ENCODE measurements at places on chromosomes 7 and 10.

GRCh38 chr10:59891349-59891748, 15.0 kb downstream of the CCDC6 start:
- no peak for DNase-seq

DNA sequence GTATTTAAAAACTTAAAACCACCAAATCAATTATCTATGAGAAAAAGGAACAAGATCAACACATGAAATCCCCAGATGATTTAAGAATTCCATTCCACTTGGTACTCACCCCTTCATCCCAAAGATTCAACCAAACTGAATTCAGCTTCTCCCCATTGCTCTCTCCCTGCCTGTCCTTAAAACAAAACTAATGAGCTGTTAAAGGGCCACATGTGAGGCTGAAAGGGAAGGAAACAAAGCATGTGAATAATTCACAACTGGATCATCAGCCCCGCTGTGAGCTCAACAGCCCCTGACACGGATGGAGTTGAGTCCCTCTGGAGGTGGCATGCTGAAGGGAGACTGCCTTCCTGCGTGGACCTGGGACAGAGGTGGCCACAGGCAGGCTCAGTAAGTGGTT, 32.9 kb downstream of the VOPP1 start:
- DNase-seq: no peak

DNA sequence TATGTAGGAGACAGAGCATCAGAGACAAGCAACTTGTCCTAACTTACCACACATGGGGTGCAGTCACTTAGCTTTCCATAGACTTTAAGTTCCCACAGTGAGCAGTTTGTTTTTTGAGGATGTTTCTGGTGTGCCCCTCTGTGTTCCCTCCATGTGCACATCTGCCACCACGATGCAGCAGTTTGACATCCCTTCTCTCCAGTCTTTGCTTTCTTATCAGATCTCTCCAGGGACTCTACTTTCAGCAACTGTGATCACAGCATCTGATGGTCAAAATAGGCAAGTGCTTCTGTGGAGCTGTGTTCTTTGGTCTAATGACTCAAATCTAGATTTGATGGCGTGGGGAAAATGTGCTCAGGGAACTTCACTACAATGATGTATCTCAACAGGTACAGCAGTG, 96.5 kb upstream of the NAMPT start:
- DNase-seq: no peak

- no peak for DNase-seq
Measured at GRCh38 chr10:7697426-7697825, 5.7 kb upstream of the ITIH2 start.

DNA sequence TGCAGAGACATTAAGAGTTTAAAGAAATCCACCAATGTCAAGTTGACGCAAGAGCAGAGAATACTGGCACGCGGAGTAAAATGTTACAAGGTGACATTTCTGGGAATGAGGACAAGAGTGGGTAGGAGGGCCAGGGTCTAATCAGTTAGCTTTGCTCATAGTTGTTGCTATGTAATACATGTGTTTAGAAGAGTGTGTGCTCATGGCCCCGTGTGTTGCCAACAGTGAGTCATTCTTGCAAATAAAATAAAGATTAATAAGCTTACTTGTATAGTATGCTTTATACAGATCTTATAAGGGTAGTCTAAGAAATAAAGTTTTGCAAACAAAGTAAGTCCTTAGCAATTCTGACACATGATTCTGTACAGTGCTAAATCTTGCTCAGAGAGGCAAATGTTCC, 64.5 kb downstream of the DNMBP start:
- peak; percentile 94 for DNase-seq

- no peak for DNase-seq
Measured at GRCh38 chr7:17779381-17779780, 160.9 kb downstream of the SNX13 start.

Measured in cardiac muscle cell (in vitro differentiated cells and primary cell).